ENCODE measurements at places on chromosomes 2 and 18.

DNA sequence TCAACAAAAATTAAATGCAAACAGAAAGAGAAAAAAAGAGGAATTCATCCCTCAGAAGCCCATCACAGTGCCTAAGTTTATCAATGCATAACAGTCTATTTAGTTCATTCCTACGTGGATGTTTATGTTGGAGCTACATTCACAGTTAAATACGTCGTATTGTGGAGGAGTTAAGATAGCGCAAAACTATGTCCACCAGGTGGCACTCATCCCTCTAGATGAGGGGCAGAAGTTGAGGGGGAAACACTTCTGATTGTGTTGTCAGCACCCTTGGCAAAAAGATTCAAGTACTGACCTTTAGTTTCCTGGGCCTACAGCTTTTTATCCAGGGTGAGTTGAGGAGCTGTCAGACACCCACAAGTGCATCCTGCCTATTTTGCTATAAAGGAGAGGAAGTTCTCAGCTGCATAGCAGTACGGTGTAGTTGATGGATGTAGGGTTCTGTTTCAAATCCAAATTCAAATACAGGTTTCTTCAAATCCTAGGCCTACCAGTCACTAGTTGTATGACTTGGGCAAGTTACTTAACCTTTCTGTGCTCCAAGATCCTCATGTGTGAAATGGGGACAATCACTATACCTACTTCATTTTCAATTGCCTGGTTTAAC lies 26.8 kb upstream of the MYO1B start:
- DNase-seq: no peak

- DNase-seq: no peak
Measured at GRCh38 chr2:8015848-8016600, 665.8 kb upstream of the ID2 start.

- no peak for DNase-seq
Measured at GRCh38 chr2:217954051-217954450, 48.7 kb downstream of the TNS1 start.

DNA sequence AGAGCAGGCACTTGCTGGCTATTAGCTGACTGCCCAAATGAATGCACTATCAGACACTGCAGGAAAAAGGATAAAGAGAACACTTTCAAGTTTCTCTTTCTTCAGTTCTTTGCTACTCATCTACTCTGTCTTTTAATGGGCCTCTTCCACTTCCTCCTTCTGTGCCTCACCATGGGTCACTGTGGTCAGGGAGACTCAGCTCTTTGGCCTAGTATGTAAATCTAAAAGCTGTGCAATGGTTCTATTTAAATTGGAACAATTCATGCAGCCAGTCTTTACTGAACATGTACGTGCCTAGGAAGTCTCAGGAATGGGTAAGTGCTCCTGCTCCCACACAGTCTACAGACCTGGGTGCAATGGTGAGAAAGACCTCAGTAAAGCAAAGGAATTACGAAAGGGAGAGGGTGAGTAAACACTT lies 79.1 kb upstream of the DNMT3A start:
- DNase-seq: no peak

GRCh38 chr18:57981308-57982028 lies 62.6 kb upstream of the NEDD4L start:
- DNase-seq: no peak

- DNase-seq: no peak
Measured at GRCh38 chr18:8515142-8515865, 93.9 kb upstream of the RAB12 start.

- DNase-seq: no peak
Measured at GRCh38 chr2:154698296-154698720, at the start of gene KCNJ3. Gene KCNJ3 (plus strand): TSS chr2:154698695. CDS start chr2:154698776, 81 bp downstream.

DNA sequence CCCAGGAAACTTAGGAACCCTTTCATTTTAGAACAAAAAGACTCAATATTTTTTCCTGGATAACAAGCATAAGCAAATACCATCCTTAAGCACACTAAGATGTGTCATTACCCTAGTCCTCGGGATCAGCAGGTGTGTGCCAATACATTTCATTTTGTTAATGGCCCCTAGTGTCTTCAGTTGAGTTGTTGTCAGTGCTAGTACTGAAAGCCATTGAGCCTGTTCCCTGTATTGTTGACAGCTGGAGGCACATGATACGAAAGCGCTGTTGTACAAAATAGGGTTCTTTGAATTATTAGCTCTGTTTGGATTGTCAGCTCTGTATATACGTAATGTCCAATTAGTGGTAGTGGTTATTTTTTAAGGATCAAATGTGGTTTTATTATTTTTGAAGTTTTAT lies 29.5 kb downstream of the VAPA start:
- no peak for DNase-seq

- no peak for DNase-seq
Measured at GRCh38 chr18:72985686-72986085, 117.9 kb upstream of the NETO1 start.

- DNase-seq: no peak
Measured at GRCh38 chr18:76850112-76850511, 27.8 kb downstream of the ZNF236 start.

DNA sequence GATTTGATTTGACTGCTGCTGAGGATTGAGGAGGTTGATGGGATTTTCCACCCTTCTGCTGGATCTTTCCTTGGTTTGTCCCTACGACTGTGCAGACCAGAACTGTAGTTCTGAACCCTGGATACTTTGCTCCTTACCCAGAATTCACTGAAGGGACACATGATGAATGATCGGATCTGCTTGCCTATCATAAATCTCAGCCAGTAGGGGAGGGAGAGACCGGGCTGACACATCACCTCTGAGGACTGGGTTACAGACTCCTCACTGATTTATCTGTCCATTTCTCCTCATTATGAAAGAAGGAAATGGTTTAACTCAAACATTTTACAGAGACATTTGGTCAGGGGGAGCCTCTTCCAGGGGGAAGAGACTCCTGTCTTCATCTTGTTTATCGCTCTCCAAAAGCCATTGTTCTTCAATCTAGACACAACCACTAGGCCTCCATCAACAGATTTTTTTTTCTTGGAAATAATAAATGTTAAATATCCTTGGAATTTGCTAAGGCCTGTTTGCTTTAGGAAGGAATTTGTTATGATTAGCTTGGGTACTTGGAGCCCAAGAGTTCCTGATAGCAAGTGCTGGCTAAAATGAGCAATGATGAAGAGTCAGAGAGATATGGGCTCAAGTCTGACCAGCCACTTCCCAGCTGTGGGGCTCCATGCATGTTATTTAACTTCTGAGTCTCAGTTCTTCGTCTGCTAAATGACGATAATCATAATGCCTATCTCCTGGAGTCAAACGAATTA lies 925.5 kb downstream of the SLC4A3 start:
- DNase-seq: no peak

GRCh38 chr2:101464841-101465240 lies 10.1 kb downstream of the RFX8 start:
- no peak for DNase-seq

Data from substantia nigra (tissue), 51 donors.